Activated naive CD4-positive, alpha-beta T cell treated with anti-CD3 and anti-CD28 coated beads, Interleukin-2, amount 10 ng/mL, durations not matched to agents 5 hours and 36 hours (primary cell): ENCODE measurements at places on chromosomes 2 and 18. TPM values are rescaled to one million over a fixed set of nuclear protein-coding genes. Genes with fewer than 3 reads are reported as not detected.

Gene CCT4
- total RNA-seq = 131 TPM

Gene CYP26B1
- total RNA-seq = not detected

Gene KIF1A
- 0.23 TPM for total RNA-seq

Gene TXNDC2
- total RNA-seq = not detected

Gene RBFA
- 22.4 TPM for total RNA-seq

Gene CD226
- 65.4 TPM for total RNA-seq

Gene CDH7
- total RNA-seq = not detected

Gene TBC1D8
- 0.58 TPM for total RNA-seq

Gene PCARE
- not detected for total RNA-seq

Gene ARHGEF4
- 1.4 TPM for total RNA-seq

Gene PROC
- not detected for total RNA-seq

Gene E2F6
- 8.5 TPM for total RNA-seq

Gene LRP1B
- total RNA-seq = not detected

Gene PPP4R1
- 56.0 TPM for total RNA-seq

Gene ADAM23
- total RNA-seq = 0.23 TPM

Gene GAD1
- 0.38 TPM for total RNA-seq

Gene C2orf15
- 1.6 TPM for total RNA-seq

Gene KYNU
- not detected for total RNA-seq

Gene LDLRAD4
- total RNA-seq = 28.9 TPM

Gene G6PC2
- total RNA-seq = not detected

Gene SNRNP27
- 48.3 TPM for total RNA-seq

Gene SLC5A7
- total RNA-seq = not detected

Gene AQP12B
- total RNA-seq = not detected
